ENCODE measurements at places on chromosomes 1 and 21. TPM values are rescaled to one million over a fixed set of nuclear protein-coding genes. Genes with fewer than 3 reads are reported as not detected.

DNA sequence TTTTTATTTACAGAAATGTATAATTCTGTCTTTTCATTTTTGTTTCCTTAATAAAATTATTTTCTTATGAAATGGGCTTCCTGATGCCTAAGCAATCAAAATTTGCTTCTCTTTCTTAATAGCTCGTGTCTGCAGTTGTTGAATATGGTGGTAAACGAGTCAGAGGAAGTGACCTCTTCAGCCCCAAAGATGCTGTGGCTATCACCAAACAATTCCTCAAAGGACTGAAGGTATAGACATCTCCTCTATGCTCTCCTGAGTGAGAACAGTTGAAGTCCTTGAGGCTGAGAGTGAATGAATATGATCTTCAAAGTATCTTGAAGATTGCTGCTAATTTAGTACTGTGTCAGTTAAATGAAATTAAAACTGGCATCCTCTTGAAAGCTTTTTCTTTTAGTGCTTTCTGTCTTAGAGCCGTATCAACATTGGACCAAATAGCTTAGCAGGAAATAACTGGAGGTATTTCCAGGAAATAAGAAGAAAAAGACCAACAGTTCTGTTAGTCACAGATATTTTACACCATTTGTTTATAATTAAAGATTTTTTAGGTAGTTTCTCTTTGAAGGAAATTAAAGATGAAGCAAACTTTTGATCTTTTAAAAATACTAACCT lies 24.7 kb downstream of the VPS45 start:
- H3K36me3 ChIP-seq = peaks cover 2% of the 10 kb centered on the region
- DNase-seq = no peak
- H3K4me1 ChIP-seq = peaks cover 1% of the 10 kb centered on the region
- no peak overlapping the region for H3K4me3 ChIP-seq

DNA sequence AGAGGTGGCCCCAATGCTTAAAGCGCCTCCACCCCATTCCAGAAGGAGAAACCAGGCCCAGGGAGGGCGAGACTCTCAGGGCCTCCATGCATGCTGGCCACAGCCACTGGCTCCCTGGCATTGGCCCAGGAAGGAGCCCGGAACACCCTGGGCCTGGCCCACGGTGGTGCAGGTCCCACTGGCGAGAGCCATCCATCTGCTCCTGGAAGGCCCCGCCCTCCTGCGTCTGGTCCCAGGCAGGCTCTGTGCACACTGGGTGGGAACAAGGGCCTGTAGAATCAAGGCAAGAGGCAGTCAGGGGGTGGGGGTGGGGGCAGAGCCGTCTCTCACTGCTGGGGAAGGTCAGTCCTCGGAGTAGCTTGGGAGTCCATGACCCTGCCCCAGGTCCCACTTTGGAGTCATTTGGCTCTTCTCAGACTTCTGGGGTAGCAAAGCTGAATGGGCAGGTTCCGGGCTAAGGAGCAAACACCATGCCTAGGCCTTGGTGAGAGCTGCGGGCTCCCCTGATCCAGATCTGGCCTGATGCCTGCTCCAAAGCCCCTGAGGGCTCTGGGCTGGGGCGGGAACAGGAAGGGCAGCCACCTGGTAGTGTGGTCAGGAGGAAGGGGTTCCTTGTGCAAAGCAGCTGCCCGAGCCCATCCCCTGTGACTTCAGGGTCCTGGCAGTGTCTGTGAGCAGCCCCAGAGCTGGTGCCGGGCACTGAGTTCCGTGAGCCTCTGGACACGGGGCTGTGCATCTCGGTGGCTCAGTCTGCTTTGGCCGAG lies 107.0 kb upstream of the ARHGEF16 start:
- H3K4me3 ChIP-seq = no peak overlapping the region
- H3K4me1 ChIP-seq = peaks cover 3% of the 10 kb centered on the region
- H3K36me3 ChIP-seq = no peaks in the 10 kb centered on the region
- peak; percentile 69 for DNase-seq

C1orf21 gene
- polyA plus RNA-seq = 7.6 TPM

SLC44A3 gene
- polyA plus RNA-seq = 2.3 TPM

GRCh38 chr21:14454016-14455009 lies 71.4 kb upstream of the HSPA13 start:
- no peak for DNase-seq
- no peaks in the 10 kb centered on the region for H3K36me3 ChIP-seq
- H3K4me1 ChIP-seq = no peaks in the 10 kb centered on the region
- H3K4me3 ChIP-seq = no peak overlapping the region
- no peaks in the 10 kb centered on the region for H3K27me3 ChIP-seq

AQP10 gene
- polyA plus RNA-seq = 10.3 TPM

- DNase-seq = peak; percentile 84
- no peaks in the 10 kb centered on the region for H3K36me3 ChIP-seq
- no peak overlapping the region for H3K27ac ChIP-seq
- H3K4me3 ChIP-seq = no peak overlapping the region
- no peaks in the 10 kb centered on the region for H3K4me1 ChIP-seq
- no peaks in the 10 kb centered on the region for H3K27me3 ChIP-seq
Measured at GRCh38 chr1:155070721-155071569, 7.4 kb downstream of the EFNA4 start.

GRCh38 chr21:26709090-26709489 lies 136.0 kb upstream of the CYYR1 start:
- no peaks in the 10 kb centered on the region for H3K27me3 ChIP-seq
- H3K4me3 ChIP-seq = no peak overlapping the region
- no peaks in the 10 kb centered on the region for H3K36me3 ChIP-seq
- no peaks in the 10 kb centered on the region for H3K4me1 ChIP-seq

EXO1 gene
- polyA plus RNA-seq = 1.1 TPM

- H3K36me3 ChIP-seq = peaks cover 3% of the 10 kb centered on the region
- no peaks in the 10 kb centered on the region for H3K27me3 ChIP-seq
- no peaks in the 10 kb centered on the region for H3K4me1 ChIP-seq
- DNase-seq = no peak
- H3K27ac ChIP-seq = no peak overlapping the region
Measured at GRCh38 chr1:62508187-62508758, 71.4 kb downstream of the USP1 start.

COL18A1 gene
- polyA plus RNA-seq = 97.3 TPM

DNA sequence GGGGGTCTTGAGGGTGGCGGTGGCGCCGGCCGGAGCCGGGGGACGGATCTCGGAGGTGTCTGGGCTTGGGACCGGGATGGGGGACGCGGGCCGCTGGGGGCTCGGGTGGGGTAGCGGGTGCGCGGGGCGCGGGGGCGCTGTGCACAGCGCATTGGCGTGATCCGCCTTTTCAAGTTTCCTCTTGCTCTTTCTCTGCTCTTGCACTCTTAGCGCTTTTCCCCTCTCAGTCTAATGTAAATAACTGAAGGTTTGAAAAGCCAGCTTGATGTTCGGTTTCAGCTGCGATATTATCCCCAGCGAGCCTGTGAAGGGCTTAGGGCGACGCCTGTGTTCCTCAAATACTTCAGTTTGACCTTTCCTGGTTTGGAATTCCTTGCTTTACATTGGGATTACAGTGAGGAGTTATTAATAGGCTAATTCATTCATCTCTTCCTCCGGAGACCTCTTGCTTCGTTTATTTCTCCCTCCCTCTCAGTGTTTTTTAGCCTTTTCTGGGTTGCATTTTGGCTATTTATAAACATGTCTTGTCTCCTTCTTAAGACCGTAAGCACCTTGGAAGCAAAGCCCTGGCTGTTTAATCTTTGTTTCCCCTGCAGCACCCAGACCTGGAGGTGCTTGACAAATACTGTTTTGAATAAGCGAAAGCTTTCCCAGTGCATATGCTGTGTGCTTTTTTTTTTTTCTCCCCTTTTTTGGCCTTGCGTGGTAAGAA lies 693 bp downstream of the RAB4A start:
- peak overlapping the region; percentile 75 for H3K27ac ChIP-seq
- H3K4me3 ChIP-seq = peak overlapping the region; percentile 100
- no peaks in the 10 kb centered on the region for H3K27me3 ChIP-seq
- DNase-seq = no peak
- H3K36me3 ChIP-seq = no peaks in the 10 kb centered on the region

DNA sequence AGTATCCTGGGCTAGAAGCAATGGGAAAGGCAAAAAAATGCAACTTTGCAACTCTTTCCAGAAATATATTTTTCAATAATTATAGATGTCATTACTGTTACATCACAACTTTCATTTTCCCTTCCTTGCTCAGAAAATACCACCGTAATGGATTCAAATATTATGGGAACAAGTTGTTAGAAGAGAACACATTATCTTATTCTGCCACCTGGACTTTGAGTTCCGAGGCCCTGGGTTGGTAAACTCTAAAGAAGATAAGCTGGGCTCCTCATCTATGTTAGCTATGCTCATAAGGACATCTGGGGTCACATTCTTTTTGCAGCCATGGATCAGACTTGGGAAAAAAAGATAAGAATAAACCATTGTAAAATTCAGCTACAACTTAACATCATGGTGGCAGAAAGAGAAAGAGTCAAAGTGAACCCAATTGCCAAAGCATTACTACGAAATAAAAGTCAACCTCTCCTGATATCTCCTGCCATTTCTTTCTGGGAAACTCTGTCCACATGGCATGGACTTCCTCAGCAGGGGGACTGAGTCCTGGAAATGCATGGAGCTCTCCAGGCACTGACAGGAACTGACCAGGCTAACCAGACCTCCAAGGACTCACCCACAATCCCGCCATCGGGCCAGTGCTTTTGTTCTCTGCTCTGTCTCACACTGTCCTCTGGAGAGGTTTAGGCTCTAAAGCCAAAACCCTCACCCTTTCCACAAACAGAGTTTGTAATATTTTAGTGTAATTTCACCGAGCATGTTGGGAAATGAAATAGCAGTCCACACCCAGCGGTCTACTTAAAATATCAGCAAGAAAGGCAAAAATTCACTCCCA lies 499.1 kb upstream of the RUNX1 start:
- no peak overlapping the region for H3K27ac ChIP-seq
- no peaks in the 10 kb centered on the region for H3K4me1 ChIP-seq
- no peak overlapping the region for H3K4me3 ChIP-seq
- DNase-seq = no peak
- H3K27me3 ChIP-seq = no peaks in the 10 kb centered on the region

DNA sequence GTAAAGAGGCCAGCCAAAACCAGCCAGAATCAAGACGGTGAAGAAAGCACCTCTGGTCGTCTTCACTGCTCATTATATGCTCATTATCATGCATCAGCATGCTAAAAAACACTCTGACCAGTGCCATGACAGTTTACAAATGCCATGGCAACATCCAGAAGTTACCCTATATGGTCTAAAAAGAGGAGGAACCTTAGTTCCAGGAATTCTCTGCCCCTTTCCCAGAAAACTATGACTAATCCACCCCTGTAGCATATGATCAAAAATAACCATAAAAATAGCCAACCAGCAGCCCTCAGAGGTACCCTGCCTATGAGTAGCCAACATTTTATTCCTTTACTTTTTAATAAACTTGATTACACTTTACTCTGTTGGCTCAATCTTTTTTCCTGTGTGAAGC lies 34.2 kb upstream of the PBX1 start:
- no peak for DNase-seq
- no peaks in the 10 kb centered on the region for H3K4me1 ChIP-seq
- H3K27ac ChIP-seq = no peak overlapping the region
- no peak overlapping the region for H3K4me3 ChIP-seq
- H3K36me3 ChIP-seq = no peaks in the 10 kb centered on the region

GRCh38 chr1:14907416-14907815 lies 246.1 kb upstream of the TMEM51 start:
- no peak overlapping the region for H3K27ac ChIP-seq
- no peak overlapping the region for H3K4me3 ChIP-seq
- no peaks in the 10 kb centered on the region for H3K4me1 ChIP-seq
- no peaks in the 10 kb centered on the region for H3K36me3 ChIP-seq

LHX4 gene
- polyA plus RNA-seq = 0.25 TPM

GRCh38 chr1:94527447-94528031 lies 14.0 kb downstream of the F3 start:
- H3K4me3 ChIP-seq = no peak overlapping the region
- no peaks in the 10 kb centered on the region for H3K36me3 ChIP-seq
- no peak for DNase-seq
- no peak overlapping the region for H3K27ac ChIP-seq
- no peaks in the 10 kb centered on the region for H3K4me1 ChIP-seq

DNA sequence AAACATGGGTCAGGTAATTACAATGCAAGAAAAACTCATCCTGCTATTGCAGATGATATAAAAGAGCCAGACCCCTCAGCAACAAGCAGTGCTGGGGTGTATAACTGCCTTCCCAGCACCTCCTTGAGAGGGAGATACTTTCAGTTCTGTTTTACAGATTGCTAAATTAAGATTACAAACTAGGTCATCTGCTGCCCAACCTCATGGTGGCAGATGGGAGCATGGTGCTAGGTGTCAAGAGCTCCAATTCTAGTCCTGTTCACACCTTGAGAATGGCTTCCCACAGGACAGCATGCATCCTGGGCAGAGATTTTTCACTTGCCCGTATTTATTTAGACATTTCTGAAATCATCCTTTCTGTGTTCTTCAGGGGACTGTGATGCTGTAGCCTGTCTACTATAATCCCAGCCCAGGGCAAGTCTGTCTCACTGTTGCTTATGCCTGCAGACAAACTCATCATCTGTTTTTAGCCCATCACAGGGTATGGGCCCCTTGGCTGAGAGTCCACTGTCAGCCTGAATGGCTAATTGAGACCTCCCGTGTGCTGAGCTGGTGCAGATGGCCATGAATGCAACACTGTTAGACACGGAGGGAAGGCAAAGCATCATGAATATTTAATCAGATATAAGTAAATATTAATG lies 40.2 kb upstream of the PBX1 start:
- DNase-seq = no peak
- no peak overlapping the region for H3K4me3 ChIP-seq
- no peak overlapping the region for H3K27ac ChIP-seq
- H3K4me1 ChIP-seq = no peaks in the 10 kb centered on the region

TARDBP gene
- polyA plus RNA-seq = 131 TPM

- no peak overlapping the region for H3K4me3 ChIP-seq
- H3K27ac ChIP-seq = no peak overlapping the region
- no peaks in the 10 kb centered on the region for H3K27me3 ChIP-seq
- no peaks in the 10 kb centered on the region for H3K4me1 ChIP-seq
Measured at GRCh38 chr1:57058652-57059501, 93.1 kb upstream of the C8B start.

ATPAF1 gene
- 32.2 TPM for polyA plus RNA-seq

OR2M3 gene
- not detected for polyA plus RNA-seq

GRCh38 chr21:34890724-34891612 lies 158.1 kb downstream of the RUNX1 start:
- no peaks in the 10 kb centered on the region for H3K27me3 ChIP-seq
- no peak overlapping the region for H3K27ac ChIP-seq
- no peak overlapping the region for H3K4me3 ChIP-seq
- H3K36me3 ChIP-seq = no peaks in the 10 kb centered on the region
- no peaks in the 10 kb centered on the region for H3K4me1 ChIP-seq

GRCh38 chr1:78437941-78438340 lies 52.8 kb upstream of the PTGFR start:
- no peak overlapping the region for H3K27ac ChIP-seq
- no peak overlapping the region for H3K4me3 ChIP-seq
- H3K27me3 ChIP-seq = no peaks in the 10 kb centered on the region
- no peak for DNase-seq
- no peaks in the 10 kb centered on the region for H3K36me3 ChIP-seq
- no peaks in the 10 kb centered on the region for H3K4me1 ChIP-seq

All from aorta (tissue), 5 donors.